ENCODE measurements at places on chromosomes 5 and 9.

- DNase-seq, result no peak
Measured at GRCh38 chr5:124403281-124403680, 343.2 kb downstream of the ZNF608 start.

DNA sequence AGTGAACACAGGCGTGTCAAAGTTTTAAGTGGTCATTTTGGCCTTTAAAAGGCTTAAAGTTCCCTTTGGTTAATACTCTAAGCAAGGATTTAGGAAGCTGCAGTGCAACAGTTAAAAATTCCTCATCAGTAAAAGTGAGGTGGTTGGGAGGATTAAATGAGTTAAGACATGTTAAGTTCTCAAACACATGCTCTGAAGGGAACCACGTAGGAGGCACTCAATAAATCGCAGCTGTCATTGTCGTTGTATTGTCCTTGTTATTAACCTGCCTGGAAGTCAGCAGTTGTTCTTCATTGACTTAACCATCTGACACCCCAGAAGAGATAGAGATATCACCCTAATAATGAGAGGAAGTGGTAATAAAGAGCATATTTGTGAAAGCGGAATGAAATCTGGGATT is 247.5 kb downstream of the MARCHF11 start:
- DNase-seq, result no peak

DNA sequence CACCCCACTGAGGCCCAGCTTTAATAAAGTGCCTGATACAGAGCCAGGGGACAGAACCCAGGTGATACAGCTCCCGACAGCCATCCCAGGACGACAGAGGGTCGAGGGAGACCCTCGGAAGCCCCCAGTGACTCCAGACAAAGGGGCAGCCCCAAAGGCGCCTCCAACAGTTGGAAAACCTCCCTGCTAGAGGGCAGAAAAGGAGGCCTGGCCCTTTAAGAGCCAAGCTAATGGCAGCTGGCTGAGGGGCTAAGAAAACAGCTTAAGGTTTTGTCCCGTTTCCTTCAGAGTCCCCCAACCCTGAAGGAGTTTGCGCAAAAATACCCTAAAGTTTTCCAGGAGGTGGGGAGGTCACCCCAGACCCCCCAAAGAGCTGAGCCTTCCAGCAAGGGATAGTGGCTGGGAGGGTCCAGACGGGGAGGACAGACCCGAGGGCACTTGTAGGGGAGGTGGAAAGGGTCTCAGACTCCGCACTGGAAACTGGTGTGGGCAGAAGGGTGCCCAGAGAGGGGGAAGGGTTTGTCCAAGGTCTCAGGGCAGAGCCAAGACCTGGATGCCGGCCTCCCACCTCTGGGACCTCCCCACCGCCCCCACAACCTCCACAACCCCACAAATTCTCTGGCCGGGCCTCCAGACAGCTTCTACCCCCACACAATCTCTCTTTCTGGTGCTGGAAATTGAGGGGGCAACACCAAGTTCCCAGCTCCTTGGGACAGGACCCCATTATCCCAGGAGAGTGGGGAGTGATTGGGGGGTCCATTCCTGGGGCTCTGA is 8.2 kb upstream of the AK1 start:
- DNase-seq, result no peak

- no peak for DNase-seq
Measured at GRCh38 chr5:135691044-135691443, 112.3 kb upstream of the CXCL14 start.

DNA sequence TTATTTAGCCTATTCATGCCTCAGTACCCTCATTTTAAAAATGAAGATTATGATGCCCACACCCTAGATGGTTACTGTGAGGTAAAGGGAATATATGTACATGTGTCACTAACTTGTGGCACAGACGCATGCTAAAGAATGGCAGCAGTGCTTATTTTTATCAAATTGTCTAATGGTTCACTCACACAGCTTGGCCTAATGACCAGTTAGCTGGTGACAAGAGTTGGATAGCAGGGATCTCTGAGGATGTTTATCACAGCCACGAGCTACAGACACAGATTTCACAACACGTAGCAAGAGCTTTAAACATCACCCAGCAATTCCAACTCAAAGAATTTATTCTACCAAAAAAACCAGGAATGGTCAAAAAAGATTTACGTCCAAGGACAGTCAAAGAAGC is 7.2 kb downstream of the BAG1 start:
- DNase-seq, result no peak

- DNase-seq, result no peak
Measured at GRCh38 chr5:88691230-88691582, 191.8 kb downstream of the MEF2C start.

DNA sequence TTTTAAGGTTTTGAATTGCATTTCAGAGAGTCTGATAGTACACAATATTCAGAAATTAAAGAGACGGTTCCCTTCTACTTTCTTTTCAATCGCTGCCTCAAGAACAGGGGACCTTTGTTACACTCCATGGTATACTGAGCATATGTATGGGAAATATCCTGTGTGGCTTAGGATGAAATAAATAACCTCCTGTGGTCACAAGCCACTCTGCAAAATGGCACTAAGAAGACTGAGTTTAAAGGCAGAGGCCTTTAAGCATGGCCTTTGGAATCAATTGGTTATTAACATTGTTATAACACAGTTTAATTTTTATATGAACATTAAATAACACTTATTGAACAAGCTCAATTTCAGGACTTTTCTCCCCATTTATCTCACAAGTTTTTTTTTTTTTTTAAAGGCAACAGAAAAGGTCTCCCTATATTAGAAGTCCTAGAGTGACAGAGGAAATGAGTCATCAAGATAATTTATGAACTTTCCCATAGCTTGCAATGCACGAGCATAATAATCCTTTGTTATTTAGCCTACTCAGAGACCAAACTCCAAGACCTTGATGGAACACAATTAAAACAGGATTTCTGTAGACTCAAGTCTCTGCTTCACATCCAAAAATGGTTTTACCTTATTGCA is 341.9 kb downstream of the TMEM167A start:
- DNase-seq, result no peak

DNA sequence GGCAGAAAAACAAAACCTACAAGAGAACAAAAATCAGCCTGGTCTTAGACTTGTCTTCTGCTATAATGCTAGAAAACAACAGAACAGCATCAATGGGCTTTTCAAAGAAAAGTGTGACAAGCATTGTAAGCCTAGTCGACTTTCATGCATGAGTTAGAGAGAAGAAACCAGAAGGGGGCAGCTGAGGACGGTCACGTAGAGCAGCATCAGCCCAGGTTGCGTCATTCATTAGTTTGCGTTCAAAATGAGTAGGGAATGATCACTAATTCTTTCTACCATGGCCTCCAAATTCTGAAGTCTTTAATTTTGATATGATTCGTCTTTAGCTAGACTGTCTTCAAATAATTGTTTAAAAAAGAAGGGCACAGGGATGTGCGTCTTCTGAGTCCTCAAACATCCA is 4.7 kb upstream of the ISCA1 start:
- DNase-seq, result no peak

GRCh38 chr9:36051317-36051716 is 14.6 kb downstream of the RECK start:
- no peak for DNase-seq

DNA sequence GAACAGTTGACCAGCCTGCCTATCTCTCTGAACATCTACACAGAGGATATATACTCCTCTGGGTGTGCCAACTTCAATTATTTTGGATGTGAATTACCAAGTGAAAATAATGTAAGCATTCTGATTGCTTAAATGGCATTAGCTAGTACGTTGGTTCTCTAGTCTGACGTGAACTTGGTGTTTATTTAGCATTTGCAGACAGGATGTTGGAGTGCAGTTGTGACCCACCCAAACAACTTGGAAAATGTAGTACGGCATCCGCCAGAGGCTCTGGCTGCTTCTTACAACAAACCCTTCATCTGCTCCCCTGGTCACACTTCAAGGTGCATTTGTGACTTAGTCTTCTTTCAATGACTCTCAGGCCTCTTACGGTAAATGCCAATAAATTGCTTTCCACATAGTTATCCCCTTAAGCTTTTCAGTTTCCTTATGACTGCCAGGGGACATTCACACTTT is 616.6 kb downstream of the PDE4D start:
- DNase-seq, result no peak

DNA sequence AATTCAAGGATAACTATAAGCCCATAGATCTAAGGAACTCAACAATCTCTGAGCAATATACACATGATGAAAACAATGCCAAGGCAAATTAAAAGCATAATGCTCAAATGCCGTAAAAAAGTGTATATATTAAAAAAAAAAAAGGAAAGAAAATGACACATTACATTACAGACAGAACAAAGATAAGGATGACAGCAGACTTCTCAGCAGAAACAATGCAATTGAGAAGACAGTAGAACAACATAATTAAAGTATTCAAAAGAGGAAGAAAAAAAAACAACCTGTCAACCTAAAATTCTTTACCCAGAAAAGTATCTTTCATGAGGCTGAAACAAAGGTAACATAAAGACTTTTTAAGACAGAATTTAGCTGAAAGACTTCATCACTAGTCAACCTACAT is 591.7 kb downstream of the ZNF608 start:
- no peak for DNase-seq

- no peak for DNase-seq
Measured at GRCh38 chr5:172562443-172562842, 78.6 kb upstream of the NEURL1B start.

DNA sequence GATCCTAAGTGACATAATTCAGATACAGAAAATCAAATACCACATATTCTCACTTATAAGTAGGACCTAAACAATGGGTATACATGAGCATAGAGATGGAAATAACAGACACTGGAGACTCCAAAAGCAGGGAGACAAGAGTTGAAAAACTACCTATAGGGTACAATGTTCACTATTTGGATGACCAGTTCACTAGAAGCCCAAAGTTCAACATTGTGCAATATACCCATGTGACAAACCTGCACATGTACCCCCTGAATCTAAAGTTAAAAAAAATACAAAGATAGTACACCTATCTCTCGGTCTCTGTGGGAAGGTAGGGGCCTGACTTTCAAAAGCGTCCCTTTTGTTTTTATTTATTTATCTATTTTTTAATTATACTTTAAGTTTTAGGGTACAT is 11.7 kb upstream of the OR1N1 start:
- no peak for DNase-seq

DNA sequence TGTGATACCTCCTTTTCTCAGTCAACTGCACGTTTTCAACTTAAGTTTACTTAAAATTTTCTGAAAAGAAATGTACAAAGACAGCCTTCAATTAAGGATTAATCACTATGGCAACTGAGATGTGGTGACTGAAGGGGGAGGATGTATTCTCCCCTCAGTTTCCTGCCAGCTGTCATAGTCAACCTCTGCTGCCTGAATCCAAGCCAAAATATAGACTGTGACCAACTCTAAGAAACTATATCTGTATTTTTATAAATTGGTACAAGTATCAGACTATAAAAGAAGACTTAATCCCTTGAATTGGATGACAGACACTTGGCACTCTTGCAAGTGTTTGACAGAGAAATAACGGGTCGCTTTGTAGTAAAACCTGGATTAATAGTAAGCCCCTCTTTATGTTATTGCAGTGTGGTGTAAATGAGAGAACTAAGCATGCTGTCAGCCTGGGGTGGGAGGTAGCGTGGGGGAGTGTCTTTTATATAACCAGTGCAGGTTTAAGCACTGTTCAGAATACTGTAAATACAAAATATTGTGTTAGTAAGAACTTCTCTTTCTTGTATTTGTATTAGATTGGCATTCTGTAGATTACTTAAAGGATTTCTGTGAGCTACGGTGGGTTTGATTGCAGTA is 106.4 kb downstream of the ERCC6L2 start:
- DNase-seq, result no peak

GRCh38 chr5:140977003-140977402 is 10.7 kb downstream of the PCDHAC2 start:
- no peak for DNase-seq

GRCh38 chr5:16992006-16992405 is 55.9 kb upstream of the MYO10 start:
- no peak for DNase-seq

DNA sequence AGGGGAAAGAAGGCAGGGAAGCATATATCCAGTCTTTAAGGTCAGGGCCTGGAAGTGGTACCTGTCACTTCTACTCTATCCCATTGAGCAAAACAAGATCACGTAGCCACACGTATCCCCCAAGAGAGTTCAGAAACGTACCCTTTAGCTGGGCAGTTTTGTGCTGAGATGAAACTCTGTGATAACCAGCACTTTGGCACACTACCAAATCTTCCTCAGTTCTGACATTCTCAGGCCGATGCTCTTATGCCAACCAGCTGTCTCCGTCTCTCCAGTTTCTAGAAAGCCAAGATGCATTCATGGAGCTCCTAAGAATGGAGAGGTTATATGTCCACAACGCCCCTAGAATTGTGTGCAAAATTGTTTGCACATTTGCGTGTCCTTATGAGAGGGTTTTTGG is 176.6 kb upstream of the MSX2 start:
- DNase-seq, result no peak

DNA sequence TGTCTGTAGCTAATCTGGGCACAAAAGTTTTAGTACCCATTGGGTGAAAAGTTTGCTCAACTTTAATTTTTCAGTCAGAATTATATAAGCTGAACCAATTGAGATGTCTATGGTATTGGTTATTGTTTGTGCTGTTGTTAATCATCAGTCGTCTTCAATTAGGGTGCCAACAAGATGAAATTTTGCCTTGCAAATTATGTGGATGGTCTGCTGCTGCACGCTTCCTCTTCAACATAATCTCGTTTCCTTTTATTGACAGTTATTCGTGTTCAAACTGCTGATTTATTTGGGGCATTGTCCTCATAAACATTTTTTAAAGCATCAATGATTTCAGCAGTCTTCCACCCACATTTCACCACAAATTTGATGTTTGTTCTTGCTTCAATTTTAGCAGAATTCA is 194.0 kb downstream of the HTR1A start:
- no peak for DNase-seq

DNA sequence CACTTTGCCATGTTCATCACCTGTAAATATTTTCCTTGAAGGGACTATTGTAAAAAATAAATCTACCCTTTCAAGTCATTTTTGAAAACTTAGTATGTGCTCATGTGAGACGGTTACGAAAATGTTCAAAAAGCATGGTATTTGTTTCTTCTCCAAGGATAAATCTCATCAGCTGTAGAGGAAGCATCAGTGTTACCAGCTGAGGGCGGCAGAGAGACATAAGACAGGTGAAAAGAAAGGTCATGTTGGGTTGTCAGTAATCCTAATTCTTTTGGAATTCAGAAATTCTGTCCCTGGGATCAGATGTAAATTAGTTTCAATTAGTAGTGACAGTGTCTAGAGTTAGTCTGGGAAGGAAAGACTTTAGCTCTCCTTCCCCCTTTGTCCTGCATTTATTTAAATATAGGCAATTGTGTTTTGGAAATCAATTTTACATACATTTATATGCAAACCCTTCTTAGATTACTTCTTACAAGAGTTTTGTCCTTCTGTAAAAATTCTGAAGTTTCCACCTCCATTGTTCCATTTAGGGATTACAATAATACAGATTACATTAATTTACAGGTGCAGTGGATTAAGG is 791.9 kb upstream of the CDH6 start:
- DNase-seq, result no peak

DNA sequence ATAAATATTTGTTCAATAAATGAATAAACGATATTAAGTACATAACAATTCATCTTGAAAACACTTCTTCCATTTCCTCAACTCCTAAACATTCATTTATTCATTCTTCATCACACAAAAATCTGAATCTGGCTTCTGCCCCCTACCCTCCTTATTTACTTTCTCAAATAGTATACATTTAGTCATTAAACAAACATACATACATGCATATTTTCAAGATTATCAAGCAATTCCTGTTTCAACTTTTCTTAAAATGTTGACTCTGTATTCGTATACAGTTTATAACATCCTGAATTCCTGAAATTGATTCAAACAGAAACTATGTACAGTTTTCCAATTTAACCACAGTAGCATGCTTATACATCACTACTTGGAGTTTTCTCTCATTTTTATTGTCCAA is 129.0 kb downstream of the MUSK start:
- no peak for DNase-seq
